Left renal cortex interstitium (tissue), 4 donors: ENCODE measurements at places on chromosomes 12 and 14.

GRCh38 chr14:74015963-74016362 is 3.1 kb downstream of the ENTPD5 start:
- DNase-seq = no peak

- DNase-seq = no peak
These were observed 27.7 kb upstream of the PLEKHG3 start for GRCh38 chr14:64676410-64677008.

- DNase-seq = no peak
These were observed 1.6 kb downstream of the SLC48A1 start for GRCh38 chr12:47774663-47775062.

DNA sequence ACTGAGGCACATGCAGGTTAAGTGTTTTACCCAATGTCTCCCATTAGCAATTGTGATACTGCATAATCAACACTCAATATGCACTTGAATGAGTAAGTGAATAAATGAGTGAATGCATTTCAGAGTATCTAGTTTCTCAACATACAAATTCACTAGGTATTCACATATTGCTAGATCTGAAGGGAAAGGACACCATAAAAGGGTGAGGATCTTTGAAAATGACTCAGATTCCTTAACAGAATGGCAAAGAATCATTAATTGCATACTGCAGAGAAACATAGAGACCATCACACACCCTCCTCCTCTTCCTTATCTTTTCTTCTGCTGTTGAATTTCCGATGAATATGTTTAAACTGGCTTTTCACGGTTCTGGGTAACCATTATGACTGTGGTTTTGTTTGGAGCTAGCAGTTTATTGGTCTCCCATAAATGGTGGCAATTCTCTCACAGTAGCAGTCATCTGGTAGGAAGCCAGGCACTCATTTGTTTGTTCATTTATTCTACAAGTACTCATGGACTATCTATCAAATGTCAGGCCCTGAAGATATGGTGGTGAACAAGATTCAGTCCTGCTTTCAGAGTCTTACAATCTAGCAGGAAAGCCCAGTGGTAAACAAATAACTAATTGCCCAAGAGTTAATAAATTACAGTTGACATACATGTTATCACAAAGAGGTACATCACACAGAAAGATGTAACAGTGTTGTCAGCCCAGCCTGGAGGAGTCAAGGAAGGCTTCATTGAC is 70.2 kb downstream of the LLPH start:
- no peak for DNase-seq

DNA sequence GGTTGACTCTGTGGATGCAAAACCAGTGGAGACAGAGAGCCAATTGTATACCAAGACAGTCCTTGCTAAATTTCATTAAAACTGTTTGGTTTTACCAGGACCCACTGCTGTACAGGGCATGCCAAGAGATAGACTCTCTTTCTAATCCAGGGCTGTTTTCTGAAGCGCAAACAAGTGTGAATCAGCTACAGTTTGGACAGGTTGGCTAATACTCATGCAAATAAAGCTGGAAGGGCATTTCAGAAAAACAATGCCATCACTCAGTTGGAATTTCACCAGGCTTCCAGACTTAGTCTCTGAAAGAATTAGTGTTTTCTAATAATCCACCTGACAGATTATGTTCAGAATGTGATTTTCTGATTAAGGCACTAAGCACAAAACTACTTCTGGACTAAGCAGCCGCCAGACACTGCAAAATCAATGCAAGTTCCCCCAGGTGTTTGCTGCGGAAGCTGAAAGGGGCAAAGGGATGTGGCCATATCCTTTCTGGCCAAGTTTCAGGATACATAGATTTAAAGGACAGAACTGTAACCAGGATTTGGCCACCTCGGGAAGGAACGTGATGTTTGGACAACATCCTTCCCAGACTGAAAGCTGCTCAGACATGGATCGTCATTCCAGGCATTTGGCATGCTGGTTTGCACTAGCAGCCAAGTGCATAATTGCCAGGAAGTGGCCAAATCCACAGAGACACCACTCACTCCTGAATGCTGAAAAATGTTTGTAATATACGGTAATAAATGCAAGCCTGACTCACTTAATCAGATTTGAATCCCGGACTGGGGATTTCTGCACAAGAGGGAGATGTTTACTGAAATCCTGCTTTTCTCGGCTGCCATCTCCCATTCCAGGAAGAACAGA is 32.0 kb upstream of the CDKN3 start:
- DNase-seq = no peak

GRCh38 chr14:54669721-54670561 is 103.0 kb downstream of the SAMD4A start:
- no peak for DNase-seq

GRCh38 chr14:90140956-90141316 is 79.1 kb downstream of the KCNK13 start:
- DNase-seq = no peak

DNA sequence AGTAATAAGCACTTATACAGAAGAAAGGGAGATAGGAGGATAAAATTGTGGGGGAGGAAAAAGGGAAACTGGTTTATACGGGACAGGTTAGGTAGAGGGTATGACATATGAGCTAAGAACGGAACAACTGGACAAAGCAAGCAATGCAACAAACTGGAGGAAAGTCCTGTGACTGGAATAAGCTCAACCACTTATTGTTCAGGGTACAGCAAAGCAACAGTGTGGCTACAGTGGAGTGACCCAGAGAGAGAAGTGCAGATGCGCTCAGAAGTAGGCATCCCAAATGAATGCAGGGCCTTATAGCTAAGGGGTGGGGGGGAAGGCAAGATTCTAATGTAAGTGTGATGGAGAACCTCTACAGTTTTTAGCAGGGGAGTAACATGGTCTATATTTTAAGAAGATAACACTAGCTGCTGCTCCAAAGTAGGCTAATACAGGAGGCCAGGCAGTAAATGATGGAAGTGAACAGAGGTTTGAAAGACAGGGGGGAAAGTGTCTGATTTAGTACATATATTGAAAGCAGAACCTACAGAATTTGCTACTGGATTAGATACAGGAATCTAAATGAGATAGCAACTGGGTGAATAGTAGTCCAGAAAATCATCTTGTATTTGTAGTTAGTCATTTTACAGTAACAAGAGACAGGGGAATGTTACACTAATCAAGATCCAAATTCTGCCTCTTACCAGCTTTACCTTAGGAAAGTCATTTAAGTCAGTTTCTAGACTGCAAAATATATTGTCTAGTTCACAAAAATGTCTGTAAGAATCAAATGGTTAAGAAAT is 3.3 kb downstream of the UBE2N start:
- no peak for DNase-seq

- DNase-seq = no peak
These were observed 18.5 kb upstream of the MAP1LC3B2 start for GRCh38 chr12:116540622-116541152.

- no peak for DNase-seq
These were observed 816.8 kb downstream of the NRXN3 start for GRCh38 chr14:78986989-78987388.

DNA sequence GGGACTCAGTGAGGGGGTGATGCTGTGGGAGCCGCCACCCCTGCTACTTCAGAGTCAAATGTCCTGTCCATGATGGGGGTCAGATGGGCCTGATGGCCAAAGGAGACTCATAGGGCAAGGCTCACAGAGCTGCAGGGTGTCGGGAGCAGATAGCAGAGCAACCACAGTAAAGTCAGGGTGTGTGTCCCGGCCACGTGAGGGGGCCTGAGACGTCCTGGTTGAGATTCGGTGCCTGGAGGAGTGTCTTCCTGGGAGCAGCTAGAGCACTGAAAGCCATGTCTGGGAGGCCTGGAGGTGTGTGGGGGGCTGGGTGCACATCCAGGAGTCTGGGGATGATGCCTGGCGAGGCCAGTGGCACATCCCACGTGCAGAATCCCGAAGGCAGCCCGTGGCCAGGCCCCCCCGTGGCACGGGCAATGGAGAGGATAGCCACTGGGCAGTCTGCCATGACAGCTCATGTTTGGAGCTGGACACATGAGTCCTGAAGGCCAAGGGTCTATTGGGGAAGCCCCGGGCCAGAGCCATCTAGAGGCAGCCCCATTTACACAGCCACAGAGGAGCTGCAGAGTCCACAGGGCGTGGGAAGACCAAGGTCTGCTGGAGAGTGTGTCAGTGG is 308.0 kb upstream of the SFSWAP start:
- no peak for DNase-seq

- DNase-seq = peak; percentile 50
These were observed 9.3 kb downstream of the CCDC196 start for GRCh38 chr14:66495218-66496098.

DNA sequence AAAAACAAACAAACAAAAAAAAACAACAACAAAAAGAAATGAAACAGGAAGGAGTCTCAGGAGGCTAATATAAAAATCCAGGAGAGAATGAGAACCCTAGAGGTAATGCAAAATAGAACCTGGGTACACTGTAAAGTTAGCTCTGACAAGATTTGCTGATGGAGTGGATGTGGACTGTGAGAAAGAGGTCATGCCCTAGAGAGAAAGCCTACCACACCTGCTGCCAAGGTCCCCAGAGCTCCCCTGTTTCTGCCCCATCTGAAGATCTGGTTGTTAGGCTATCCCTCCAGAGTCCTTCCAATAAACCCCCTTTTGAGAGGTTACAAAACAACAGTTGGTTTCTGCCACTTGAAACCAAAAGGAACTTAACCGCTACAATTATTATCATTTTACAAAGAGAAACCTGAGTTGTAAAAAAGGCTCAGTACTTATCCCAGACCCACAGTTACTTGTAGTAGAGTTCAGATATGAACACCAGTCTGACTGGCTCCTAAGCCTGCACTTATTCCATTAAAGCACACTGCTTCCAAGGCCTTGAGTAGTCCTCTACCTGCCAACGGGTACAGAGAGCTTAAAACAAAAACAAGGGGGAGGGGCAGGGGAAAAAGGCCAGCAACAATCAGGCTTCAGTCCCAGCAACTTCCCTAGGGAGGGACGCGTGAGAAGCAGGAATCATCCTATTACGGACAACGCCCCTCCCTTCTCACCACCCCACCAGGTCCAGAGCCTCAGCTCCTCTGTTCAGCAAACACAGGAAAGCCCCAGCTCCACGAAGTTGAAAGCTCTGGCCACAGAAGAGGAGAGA is 27.7 kb downstream of the PPP1R13B start:
- no peak for DNase-seq

GRCh38 chr14:62156052-62156451 is 393.8 kb downstream of the SNAPC1 start:
- DNase-seq = no peak

DNA sequence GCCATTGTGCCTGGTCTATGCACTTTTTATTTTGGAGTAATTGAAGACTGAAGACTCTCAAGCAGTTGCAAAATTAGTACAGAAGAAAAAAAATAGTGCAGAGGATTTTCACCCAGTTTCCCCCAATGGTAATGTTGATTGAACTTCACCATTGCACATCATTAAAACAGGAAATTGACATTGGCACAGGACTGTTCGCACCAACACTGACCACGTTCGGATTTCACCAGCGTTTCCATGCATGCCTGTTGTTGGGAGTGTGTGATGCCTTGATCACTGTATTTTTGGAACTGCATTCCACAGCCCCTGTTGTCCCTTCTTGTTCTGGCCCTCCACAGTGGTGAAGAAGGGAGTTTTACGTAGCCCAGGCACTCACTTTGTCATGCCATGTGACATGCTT is 67.1 kb downstream of the FOXN4 start:
- DNase-seq = no peak

DNA sequence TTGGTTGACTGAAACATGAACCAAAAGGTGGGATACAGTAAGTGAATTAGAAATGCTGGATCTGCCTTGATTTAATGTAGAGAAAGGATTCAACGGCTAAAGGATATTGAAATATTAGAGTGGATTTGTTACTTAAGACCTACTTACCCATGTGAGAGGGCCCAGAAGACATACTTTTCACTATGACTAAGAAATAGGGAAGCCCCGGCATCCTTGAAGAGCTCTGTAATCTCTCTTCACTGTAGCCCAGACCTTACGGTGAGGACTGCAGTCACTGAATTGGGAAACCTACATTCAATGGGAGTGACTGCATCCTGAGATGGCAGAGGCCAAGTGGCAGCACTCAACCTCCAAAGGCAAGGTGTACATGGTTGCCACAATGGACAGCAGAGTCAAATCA is 52.5 kb downstream of the KANSL2 start:
- DNase-seq = no peak

- no peak for DNase-seq
These were observed 122.7 kb downstream of the SSPN start for GRCh38 chr12:26317942-26318575.

DNA sequence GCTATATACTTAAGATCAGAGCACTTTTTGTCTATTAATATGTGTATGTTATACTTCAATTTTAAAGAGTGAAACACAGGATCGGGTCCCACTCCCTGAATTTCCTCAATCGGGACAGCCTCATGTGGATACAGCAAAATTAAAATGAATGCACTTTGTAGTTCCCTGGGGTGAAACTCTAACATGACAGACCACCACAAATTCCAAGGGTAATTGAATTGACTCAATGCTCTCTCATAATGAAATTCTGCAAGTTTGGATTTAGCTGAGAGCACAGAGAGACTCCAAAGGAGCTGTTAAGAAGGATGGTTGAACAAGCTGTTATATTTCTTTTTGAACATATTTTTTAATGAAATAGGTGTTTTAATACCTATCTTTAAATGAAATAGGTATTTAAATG is 413.6 kb downstream of the GXYLT1 start:
- DNase-seq = no peak

GRCh38 chr12:115632308-115632707 is 645.2 kb downstream of the MED13L start:
- no peak for DNase-seq

GRCh38 chr12:76929499-76929898 is 50.7 kb upstream of the CSRP2 start:
- DNase-seq = no peak

- no peak for DNase-seq
These were observed 2.9 kb downstream of the GLIPR1 start for GRCh38 chr12:75483431-75483830.

DNA sequence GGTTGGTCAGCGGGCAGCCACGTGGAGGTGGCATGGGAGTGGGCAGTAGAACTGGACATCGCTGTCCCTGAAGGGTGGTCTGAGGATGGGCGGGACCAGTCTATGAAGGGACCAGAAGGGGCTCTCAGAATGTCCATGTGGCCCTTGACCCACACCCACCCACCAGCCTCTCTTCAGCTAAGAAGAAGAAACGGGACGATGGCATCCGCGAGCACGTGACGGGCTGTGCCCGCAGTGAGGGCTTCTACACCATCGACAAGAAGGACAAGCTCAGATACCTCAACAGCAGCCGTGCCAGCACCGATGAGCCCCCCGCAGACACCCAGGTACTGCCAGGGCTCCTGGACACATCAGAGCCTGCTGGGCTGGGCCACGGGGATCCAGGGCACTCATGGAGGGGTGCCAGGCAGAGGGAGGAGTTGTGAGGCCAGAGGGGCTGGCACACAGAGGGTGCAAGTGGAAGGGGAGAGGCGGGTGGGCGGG is 21.3 kb downstream of the SETD1B start:
- DNase-seq = no peak
